NCI-H1694 treated with DMSO at 0.1 percent for 48 hours (cell line): ENCODE measurements at places on chromosomes 5 and 9.

DNA sequence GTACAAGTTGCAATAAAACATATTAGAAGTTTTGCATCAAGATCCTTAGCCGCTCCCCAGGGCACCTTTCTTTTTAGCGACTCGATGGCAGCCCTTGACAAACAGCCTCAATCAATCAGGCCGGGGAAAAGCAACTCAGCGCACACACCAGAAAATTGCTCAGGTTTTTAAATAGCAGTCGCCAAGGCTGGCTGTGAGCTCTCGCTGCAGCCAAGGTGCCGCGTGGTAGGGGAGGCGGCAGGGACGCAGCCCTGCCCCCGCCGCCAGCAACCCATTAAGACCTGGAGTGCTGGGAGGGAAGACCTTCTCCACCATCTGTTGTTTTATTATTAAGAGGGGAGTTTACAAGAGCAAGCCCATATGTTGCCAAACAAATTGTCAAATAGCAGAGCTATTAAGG is 22.6 kb downstream of the ASS1 start:
- peak; percentile 87 for DNase-seq

- DNase-seq = no peak
Measured at GRCh38 chr9:87515006-87515405, 17.3 kb downstream of the DAPK1 start.

- DNase-seq = no peak
Measured at GRCh38 chr5:178307267-178308045, 74.9 kb upstream of the PHYKPL start.

GRCh38 chr9:104456831-104457230 is 47.2 kb upstream of the OR13F1 start:
- DNase-seq = no peak

GRCh38 chr5:134113363-134113889 is 1.1 kb upstream of the TCF7 start:
- DNase-seq = no peak

- DNase-seq = no peak
Measured at GRCh38 chr5:109929911-109930310, 240.2 kb downstream of the MAN2A1 start.

DNA sequence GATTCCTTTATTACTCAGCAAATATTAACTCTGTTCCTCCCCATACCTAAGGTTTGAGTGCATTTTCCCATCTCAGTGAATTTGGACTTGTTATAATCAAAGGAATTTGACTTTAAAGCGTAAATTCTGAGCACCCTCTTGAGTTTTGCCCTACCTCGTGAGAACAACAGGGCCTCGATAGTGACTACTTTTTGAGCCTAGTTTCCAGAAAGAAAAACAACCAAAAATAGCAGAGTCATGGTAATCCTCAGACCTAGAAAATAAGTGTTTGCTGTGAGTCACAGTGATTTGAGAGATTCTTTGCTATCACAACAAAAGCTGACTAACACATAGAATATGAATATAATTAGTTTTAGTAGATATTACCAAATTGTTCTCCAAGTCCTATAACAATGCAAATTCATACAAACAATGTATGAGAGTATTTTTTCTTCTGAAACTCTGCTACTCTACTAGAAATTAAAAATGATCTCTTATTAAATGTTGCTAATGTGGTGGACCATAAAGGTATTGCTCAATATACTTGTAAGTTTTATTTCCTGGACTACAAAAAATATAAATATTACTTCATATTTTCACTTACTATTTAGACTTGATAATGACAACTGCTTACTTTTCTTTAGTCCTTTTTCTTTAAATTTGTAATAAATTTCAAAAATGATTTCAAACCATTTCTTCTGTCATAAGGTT is 759.7 kb downstream of the BRINP1 start:
- DNase-seq = no peak

GRCh38 chr9:3398232-3398648 is 127.6 kb downstream of the RFX3 start:
- DNase-seq = no peak

DNA sequence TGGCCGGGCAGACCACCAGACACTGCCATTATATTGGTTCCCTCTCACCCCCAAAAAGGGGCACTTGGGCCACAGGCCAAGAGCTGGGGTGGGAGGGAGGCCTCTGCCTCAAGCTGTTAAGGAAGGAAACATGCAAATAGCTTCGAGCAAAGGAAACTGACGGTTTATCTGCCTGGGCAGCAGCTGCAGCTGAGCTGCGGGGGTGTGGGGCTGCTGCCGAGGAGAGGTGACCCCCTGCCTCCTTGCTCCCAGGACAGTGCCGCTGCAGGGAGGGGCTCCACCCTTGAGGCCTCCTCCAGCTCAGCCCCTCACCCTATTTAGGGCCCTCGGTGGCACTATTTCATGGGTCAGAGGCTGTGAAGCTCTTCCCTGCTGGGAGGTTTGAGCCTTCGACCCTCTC is 789 bp downstream of the DOK3 start:
- no peak for DNase-seq

GRCh38 chr5:149837680-149838269 is 106.8 kb downstream of the PDE6A start:
- DNase-seq = peak; percentile 26

DNA sequence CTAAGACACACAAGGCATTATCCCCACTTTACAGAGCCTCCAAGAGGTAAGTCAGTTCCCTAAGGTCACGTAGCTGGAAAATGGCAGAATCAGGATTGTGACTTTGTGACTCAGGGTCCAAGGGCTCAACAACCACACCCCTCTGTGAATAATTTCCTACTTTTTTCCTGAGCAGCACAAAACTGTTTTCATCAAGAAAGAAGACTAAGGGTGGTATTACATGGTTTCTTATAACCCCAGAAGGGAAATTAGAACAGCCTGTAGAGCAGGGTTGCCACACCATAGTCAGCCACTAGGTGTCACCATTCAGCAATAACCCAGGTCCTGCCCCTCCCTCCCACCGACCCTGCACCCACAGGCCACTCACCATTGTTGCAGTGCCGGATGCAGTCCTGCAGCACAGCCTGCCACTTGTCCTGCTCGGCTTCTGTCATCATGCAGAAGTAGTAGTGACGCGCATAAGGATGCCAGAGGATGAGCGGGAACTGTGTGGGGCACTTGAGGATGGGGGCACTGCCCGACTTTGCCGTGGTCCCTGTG is 72.1 kb downstream of the LRSAM1 start:
- no peak for DNase-seq

GRCh38 chr5:32613050-32613672 is 27.8 kb downstream of the SUB1 start:
- peak; percentile 80 for DNase-seq

DNA sequence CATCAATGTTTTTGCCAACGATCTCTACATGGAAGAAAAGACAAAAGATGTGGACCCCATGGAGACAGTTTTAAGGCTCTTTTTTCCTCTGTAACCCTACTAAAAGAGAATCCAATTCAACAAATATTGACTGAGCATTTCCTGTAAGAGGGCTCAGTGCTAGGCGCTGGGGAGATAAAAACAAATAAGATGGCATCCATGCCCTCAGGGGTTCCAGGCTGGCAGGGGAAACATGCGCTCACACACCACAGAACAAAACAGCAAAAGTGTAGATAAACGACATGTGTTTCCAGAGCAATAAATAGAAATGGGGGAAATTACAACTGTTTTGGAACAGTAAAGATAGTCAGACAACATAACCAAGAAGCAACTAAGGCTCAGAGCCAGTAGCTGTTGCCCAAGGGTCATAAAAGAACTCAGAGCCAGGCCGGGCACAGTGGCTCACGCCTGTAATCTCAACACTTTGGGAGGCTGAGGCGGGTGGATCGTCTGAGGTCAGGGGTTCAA is 25.2 kb downstream of the ZNF608 start:
- no peak for DNase-seq

DNA sequence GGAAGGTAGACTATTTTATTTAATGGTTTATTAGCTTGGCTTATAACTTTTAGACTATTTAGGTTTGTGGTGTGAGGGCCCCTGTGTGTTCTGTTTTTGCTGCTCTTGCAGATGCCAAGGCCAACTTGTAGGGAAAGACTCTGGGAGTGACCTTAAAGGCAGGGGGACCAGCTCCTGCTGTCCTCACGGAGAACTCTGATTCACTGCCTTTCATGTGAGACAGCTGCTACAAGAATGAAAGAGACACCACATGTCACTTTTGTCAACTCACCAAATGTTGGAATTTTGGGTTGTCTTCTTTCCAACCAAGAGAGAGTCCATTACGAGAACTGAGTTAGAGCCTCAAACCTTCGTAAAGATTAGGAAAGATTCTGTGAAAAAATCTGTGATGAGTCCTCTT is 258.3 kb upstream of the ADAMTSL1 start:
- DNase-seq = no peak

GRCh38 chr5:5409151-5409810 is 13.2 kb upstream of the ICE1 start:
- DNase-seq = no peak

GRCh38 chr5:177496727-177497291 is 595 bp downstream of the PDLIM7 start:
- DNase-seq = no peak

GRCh38 chr5:150172145-150172544 is 5.6 kb downstream of the CDX1 start:
- DNase-seq = no peak

- peak; percentile 1 for DNase-seq
Measured at GRCh38 chr5:57277085-57277484, 103.2 kb downstream of the GPBP1 start.

- no peak for DNase-seq
Measured at GRCh38 chr5:61342071-61342501, 10.0 kb downstream of the ZSWIM6 start.

DNA sequence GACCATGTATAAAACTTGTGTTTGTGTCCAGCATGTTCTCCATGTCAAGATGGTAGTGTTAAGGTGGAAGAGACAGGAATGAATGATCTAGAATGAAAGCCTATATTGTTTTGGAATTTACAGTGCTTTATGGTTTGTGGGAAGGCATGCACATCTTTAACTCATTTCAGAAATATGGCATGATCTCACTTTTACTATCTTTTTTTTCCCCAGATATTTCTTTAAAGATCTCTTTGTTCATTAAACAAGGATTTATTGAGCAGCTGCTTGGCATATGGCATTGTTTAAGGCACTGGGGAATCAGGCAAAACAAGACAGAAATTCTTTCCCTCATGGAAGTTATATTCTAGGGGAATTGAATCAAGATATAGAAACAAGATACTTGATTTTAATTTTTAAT is 51.7 kb downstream of the SLC12A2 start:
- DNase-seq = no peak

GRCh38 chr5:169450464-169450863 is 133.1 kb upstream of the SPDL1 start:
- DNase-seq = no peak

GRCh38 chr9:73667749-73668148 is 516.1 kb downstream of the ANXA1 start:
- no peak for DNase-seq

- DNase-seq = no peak
Measured at GRCh38 chr5:65819905-65820240, 97.9 kb downstream of the NLN start.

GRCh38 chr9:98532574-98532973 is 176.2 kb downstream of the GABBR2 start:
- no peak for DNase-seq

- no peak for DNase-seq
Measured at GRCh38 chr9:99998266-99998665, 91.8 kb downstream of the STX17 start.

GRCh38 chr5:125056671-125057485 is 310.4 kb upstream of the ZNF608 start:
- DNase-seq = no peak

DNA sequence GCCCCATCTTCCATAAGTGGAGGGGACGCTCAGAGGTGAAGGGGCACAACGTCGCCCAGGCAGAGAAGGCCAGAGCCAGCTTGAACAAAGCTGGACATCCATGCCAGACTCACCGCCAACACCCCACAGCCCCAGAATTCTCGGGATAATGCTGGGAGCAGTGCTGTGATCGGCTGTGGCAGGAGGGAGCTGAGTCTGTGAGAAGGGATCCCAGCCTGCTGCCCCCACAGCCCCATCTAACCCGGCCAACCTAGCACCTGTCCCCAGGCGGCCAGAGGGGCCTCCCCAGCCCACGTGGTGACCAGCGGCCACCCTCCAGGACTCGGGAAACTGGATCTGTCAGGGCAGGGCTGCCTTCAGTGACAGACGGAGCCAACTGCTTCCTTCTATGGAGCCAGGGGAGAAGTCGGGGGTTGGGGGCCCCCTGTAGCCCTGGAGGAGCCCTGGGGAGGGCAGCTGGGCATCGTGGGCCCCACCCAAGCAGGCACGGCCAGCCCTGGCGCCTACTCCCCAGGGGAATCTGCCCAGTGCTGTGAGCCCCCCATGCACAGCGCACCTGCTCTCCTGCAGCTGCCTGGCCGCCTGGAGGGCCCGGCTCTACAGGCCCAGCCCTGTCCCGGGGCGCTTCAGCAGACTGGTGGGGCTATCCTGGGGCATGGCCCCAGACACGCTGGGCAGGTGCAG is 6.0 kb downstream of the BRD3 start:
- no peak for DNase-seq

DNA sequence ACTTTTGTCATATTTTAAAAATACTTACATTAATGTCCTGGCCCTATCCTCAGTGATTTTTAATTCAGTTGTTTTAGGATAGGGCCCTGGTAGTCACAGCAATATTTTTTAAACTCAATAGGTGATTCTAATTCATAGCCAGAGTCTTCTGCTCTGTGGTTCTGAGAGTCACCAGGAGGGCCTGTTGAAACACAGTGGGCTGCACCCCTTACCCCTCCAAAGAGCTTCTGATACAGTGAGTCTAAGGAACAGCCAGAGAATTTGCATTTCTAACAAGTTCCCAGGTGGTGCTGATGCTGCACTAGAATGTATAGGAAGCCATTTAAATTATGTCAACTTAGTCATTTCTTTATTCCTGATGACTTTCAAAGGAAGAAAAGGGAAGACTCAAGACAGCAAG is 458.3 kb upstream of the ARRDC3 start:
- DNase-seq = no peak

DNA sequence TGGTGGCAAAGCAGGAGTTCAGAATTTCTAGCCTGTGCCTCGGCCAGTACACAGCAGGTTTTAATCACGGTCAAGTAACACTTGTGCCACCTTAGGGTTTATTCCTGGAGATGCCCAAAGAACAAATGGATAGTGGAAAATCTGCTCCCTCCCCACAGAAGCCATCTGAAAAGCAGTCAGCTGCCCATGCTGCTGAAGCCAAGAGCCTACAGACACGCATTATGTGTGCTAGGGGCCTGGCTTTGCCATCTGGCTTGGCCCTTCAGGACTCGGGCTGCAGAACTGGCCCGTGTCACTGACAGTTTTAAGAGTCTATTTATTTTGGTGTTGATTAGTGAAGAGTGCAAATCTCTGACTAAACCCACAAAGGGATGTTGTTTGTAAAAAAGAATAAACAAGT is 11.1 kb downstream of the ARSB start:
- DNase-seq = peak; percentile 13
